ENCODE measurements at places on chromosomes 5 and 9.

- DNase-seq = no peak
- no peaks in the 10 kb centered on the region for H3K36me3 ChIP-seq
- no peak overlapping the region for H3K4me3 ChIP-seq
These were observed 145.7 kb downstream of the EBF1 start for GRCh38 chr5:158953929-158954534.

DNA sequence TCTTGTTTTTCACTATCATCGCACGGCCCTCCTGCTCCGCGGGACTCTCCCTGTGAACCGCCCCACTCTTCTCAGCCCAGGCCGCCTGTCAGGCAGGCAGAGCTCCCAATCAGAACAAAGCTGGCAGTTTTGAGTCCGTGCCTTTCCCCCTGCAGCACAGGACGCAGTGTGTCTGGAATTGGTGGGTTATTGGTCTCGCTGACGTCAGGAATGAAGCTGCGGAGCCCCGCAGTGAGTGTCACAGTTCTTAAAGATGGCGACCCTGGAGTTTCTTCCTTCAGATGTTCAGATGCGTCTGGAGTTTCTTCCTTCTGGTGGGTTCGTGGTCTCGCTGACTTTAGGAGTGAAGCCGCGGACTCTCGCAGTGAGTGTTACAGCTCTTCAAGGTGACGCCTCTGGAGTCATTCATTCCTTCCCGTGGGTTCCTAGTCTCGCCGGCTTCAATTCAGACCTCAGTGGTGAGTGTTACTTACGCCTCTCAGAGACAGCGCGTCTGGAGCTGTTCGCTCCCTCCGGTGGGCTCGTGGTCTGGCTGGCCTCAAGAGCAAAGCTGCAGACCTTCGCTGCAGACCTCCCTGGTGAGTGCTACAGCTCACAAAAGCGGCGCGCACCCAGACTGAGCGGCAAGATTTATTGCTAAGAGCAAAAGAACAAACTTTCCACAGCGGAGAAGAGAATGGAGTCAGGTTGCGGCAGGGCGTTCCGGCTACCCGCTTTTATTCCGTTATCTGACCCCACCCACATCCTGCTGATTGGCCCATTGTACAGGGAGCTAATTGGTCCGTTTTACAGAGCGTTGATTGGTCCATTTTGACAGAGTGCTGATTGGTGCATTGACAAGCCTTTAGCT, 7.4 kb downstream of the ZDHHC11B start:
- no peaks in the 10 kb centered on the region for H3K27me3 ChIP-seq
- no peaks in the 10 kb centered on the region for H3K4me1 ChIP-seq
- no peak overlapping the region for H3K27ac ChIP-seq

GRCh38 chr9:80485420-80486250, 913.9 kb downstream of the TLE4 start:
- H3K27me3 ChIP-seq = no peaks in the 10 kb centered on the region
- no peak overlapping the region for H3K27ac ChIP-seq
- H3K4me3 ChIP-seq = no peak overlapping the region
- no peaks in the 10 kb centered on the region for H3K36me3 ChIP-seq

GRCh38 chr5:73942783-73943182, 316.8 kb downstream of the ARHGEF28 start:
- no peaks in the 10 kb centered on the region for H3K4me1 ChIP-seq
- H3K27ac ChIP-seq = no peak overlapping the region
- no peak for DNase-seq

GRCh38 chr9:92846662-92847145, 31.1 kb downstream of the ZNF484 start:
- H3K27ac ChIP-seq = no peak overlapping the region
- DNase-seq = no peak
- peaks cover 34% of the 10 kb centered on the region for H3K36me3 ChIP-seq
- H3K27me3 ChIP-seq = no peaks in the 10 kb centered on the region
- H3K4me1 ChIP-seq = no peaks in the 10 kb centered on the region

DNA sequence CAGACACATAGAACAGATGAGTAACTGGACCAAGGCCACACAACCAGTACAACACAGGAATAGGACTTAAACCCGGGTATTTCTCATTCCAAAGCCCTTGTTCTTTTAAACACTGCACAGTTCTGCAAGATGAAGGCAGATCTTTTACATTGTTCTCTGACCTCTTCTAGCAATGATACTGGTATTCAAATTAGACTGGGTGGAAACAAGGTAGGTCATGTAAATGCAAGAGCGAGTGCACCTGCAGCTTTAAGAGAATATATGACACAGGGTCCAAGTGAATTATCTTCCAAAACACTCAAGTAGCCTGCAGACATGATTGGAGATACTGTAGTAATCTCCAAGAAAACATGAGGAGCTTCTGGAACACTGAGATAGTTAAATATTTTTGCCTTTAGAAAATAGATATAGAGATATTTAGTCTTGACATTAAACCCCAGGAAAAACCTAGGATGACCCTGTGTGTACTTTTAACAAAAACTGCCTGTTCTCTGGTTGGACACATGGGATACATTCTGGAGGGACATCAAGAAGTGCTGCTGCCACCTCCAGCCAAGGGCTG, 130.6 kb upstream of the EPB41L4A start:
- DNase-seq = no peak
- no peak overlapping the region for H3K4me3 ChIP-seq
- peaks cover 5% of the 10 kb centered on the region for H3K4me1 ChIP-seq
- no peaks in the 10 kb centered on the region for H3K36me3 ChIP-seq
- no peaks in the 10 kb centered on the region for H3K27me3 ChIP-seq
- H3K27ac ChIP-seq = no peak overlapping the region

GRCh38 chr5:65809817-65810531, 88.0 kb downstream of the NLN start:
- peak overlapping the region; percentile 94 for H3K27ac ChIP-seq
- H3K36me3 ChIP-seq = no peaks in the 10 kb centered on the region
- H3K27me3 ChIP-seq = no peaks in the 10 kb centered on the region
- peak; percentile 52 for DNase-seq
- H3K4me1 ChIP-seq = peaks cover 28% of the 10 kb centered on the region

GRCh38 chr9:4665357-4665756, 923 bp downstream of the SPATA6L start:
- H3K4me3 ChIP-seq = peak overlapping the region; percentile 79
- peak; percentile 64 for DNase-seq
- peaks cover 21% of the 10 kb centered on the region for H3K4me1 ChIP-seq
- H3K27me3 ChIP-seq = no peaks in the 10 kb centered on the region

GRCh38 chr9:81595887-81596543, 93.3 kb downstream of the TLE1 start:
- H3K36me3 ChIP-seq = peaks cover 47% of the 10 kb centered on the region
- no peak overlapping the region for H3K27ac ChIP-seq
- no peak overlapping the region for H3K4me3 ChIP-seq
- no peaks in the 10 kb centered on the region for H3K27me3 ChIP-seq
- H3K4me1 ChIP-seq = peaks cover 8% of the 10 kb centered on the region
- DNase-seq = no peak

GRCh38 chr5:16057277-16057676, 122.3 kb downstream of the MARCHF11 start:
- no peaks in the 10 kb centered on the region for H3K4me1 ChIP-seq
- H3K27me3 ChIP-seq = no peaks in the 10 kb centered on the region
- no peak for DNase-seq
- no peak overlapping the region for H3K27ac ChIP-seq

- no peak overlapping the region for H3K4me3 ChIP-seq
- no peak overlapping the region for H3K27ac ChIP-seq
- DNase-seq = no peak
- peaks cover 54% of the 10 kb centered on the region for H3K36me3 ChIP-seq
- H3K4me1 ChIP-seq = peaks cover 22% of the 10 kb centered on the region
These were observed 29.9 kb downstream of the NANS start for GRCh38 chr9:98086461-98086860.

DNA sequence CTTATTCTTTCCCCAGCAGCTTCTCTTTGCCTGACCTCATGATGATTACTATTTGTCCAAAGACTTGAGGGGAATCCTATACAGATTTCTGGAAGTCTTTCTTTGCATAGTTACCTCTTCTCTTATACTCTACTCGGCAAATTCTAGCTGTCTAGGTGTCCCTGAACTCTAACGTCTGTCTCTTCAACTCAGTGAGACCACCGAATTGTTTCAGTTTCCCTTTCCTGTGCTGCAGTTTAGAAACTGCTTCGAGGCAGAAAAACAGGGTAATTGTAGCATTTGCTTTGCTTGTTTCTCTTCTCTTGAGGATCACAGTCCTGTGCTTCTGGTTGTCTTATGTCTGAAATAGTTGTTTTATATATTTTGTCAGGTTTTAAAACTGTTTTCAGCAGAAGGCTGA, 14.8 kb downstream of the LVRN start:
- H3K27ac ChIP-seq = no peak overlapping the region
- DNase-seq = no peak
- no peaks in the 10 kb centered on the region for H3K36me3 ChIP-seq
- H3K4me1 ChIP-seq = no peaks in the 10 kb centered on the region
- peaks cover 6% of the 10 kb centered on the region for H3K27me3 ChIP-seq
